ENCODE measurements at places on chromosomes 5 and 9.

DNA sequence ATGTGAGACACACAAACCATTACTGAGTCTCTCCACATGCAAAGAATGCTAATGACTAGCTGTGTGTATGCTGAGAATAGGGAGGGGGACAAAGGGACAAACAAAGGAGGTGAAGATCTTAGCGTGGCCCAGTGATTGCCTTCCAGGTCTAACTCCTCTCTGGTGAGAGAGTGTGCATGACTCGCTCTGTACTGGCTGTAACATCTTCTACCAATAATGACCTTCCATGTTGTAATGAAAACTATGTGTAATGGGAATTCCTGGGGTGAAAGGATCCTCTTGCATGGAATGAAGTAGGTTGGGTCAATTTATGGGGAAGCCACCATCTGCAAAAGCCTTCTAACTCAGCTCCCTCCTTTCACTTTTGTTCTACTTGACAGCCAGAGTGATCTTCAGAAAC is 24.4 kb upstream of the GPR151 start:
- DNase-seq = no peak

DNA sequence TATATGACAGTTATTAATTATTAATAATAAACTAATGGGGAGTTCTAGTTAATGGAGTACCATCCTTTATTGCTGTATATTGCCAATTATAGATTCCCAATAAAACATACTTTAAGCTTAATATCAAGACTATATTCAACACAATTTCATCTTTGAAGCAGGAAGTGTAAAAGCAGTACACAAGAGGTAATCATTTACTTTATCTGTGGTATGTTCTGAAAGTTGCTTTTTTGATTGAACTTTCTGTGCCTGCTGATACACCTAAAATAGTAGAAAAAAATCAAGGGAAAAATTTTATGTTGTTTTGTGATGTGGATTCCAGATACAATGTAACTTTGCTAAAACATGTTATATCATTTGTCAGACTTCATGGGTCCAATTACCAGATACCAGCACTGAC is 58.0 kb downstream of the ACO1 start:
- no peak for DNase-seq

DNA sequence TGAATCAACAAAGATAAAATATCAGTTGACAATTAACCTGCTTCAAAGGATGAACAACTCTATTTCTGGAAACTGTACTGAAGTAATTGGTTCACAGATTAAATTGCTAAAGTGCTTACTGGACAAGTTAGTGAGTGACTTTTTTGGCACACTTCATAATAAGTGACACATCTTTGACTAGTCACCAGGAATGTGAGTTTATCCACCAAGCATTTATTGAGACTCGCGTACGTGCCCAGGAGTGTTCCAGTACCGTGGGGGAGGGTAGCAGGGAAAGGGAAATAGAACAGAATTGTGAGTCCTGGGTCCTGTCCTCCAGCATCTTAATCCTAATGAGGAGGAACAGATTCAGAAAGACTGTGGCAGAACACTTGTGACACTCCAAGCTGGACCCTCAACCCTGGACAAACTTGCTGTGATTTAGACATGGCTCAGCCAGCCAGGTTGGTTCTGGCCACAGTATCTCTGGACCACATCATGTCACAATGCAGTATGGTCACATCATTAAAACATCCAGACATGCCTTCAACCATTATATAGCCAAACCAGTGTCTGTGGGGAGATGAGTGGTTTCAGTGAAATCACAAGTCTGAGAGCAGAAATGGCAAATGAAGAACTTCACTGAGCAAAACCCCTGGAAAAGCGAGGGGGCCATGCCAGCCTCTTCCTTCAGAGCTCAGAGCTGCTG is 623.1 kb downstream of the BNC2 start:
- DNase-seq = no peak

GRCh38 chr9:77277719-77278118 is 100.4 kb downstream of the VPS13A start:
- DNase-seq = no peak

DNA sequence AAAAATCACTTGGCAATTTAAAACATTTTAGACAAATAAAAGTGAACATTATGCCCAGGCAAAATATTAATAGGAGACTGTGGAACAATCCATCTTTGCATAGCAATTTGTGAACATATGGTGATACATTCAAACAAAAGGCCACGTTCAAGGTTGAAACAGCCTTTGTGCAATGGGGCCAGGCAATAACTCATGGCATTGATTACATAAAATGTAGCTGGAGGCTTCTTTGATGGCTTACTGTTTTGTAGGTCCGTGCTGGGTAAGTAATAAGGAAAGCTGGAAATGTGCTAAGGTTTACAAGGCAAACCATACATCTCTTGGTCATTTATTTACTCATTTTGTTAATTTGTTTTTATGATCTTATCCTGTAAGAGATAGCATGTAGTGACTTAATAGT is 651.8 kb downstream of the KCTD16 start:
- no peak for DNase-seq

GRCh38 chr5:154038261-154038706 is 426 bp downstream of the FAM114A2 start:
- DNase-seq = peak; percentile 9

DNA sequence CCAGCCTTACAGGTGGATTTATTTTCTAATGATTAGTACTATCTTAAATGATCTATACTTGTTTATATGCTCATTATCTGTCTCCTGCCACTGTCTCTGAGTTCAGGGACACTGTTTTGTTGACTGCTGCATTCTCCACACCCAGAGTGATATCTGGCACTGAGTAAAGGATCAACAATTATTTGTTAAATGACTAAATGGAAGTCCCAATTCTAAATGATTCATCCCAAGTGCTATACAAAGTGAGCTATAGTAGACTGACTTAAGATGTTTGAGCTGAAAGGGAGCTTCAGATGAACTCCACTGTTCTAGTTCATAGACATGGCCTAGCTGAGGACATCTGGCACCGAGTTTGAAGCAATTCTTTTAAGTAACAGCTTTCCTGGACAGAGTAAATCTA is 40.5 kb downstream of the ITGA2 start:
- no peak for DNase-seq

- DNase-seq = no peak
Measured at GRCh38 chr9:136537896-136538598, 7.8 kb downstream of the NOTCH1 start.

GRCh38 chr5:88776692-88777091 is 106.3 kb downstream of the MEF2C start:
- DNase-seq = no peak

DNA sequence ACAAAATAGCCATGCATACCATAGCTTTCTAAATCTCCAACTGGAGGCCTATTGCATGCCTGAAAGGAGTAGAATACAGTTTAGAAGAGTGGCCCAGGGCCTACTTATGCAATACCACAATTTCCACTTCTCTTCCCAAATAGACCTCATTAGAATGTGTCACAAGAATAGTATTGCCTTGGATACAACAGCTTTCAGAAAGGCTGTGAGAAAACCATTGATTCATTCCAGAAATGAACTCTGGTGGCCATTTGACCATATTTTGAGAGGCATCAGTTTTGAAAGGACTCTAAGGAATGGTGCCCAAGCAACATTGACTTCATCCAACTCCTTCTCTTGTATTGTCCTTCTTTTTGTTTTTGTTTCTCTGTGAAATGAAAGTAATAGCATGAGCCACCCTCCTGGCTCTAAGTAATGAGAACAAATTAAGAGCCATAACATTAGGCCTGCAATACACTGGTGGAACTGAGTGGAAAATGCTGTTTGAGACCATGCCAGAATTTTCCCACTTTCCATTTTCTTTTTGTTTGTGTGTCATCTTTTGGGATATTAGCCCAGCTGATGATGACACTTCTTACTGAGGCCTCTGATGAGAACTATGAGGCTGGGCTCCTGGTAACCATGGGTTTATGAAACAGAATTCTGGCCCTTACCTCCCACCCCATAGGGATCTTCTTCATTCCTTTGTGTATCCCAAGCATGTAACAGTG is 90.2 kb downstream of the TMEM174 start:
- no peak for DNase-seq

DNA sequence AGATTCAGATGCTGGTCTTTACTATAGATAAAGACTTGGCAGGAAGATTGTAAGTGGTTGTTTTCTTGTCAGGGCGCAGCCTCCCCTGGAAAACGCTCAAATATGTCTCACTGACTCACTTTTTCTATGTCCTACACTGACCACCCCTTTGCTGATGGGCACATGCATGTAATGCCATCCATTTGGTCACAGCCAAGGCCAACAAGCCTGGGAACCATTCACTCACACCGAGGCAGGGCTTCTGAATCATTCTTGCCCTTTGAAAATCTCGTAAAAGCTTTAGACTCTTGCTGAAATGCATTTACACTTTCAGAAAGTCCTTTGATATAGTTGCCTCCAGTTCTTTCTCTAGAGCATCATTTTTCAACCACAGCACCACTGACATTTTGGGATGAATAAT is 249.4 kb downstream of the ACTL7B start:
- DNase-seq = no peak

DNA sequence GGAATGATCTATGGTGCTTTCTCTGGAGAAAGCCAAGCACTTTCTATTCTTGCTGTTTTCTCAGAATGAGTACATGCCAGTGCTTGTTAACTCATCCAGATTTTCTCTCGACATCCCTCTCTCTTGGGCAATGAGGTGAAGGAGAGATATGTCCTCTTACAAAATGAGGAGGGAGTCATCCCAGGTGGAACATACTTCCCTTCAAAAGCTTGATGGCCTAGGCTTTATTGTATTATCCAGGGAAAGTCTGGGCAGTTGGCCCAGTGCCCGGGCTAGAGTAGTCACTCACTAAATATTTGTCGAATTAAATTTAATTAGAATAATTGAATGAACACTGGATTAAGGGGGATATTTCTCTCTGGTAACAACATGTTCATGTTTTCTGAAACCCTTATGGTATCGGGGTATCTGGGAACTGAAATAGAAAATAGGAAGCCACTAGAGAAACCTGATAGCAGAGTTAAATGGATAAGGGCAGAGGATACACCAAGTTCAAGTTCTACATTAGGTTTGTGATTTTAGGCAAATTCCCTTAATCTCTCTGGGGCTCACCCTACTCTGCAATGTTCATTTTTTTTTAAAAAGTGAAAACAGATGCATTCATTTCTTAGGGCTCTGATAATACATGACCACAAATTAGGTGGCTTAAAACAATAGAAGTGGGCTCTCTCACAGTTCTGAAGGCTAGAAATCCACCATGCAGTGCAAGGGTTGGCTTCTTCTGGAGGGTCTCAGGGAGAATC is 99.6 kb downstream of the LIFR start:
- DNase-seq = no peak

DNA sequence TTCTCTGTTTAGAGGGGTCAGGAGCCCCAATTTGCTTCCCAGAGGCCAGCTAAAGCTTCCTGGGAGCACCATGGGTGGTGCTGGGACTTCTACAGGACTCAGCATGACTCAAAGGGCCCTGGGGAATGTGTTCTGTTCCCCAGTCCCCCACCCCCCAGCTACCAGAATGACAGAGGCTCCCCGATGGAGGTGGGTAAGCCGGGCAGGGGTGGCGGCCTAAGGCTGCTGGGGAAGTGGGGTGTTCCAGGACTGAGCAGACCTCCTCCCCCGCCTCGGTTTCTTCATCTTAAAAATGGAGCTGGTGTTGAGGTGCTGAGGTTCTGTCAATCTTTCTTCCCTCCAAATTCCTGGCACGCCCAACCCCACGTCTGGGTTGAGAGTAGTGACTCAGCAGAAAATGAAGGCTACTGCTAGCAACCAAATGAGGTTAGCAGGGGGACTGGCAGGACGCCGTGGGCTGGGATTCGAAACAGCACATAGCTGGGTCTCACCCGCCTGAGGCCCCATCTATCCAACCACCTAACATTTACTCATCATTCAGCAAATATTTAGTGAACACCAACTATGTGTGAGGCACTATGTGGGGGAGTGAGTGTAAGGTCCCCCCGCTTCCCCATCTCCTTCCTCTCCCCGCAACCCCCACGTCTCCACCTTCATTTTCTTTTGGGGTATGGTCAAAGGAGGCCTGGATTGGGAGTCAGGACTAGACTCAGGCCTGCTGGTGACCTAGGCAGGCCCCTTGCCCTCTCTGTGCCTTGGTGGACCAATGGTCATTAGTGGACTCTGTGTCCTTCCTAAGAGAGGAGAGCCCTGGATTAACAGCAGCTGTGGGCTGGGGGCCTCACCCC is 50.2 kb downstream of the C9orf50 start:
- no peak for DNase-seq

DNA sequence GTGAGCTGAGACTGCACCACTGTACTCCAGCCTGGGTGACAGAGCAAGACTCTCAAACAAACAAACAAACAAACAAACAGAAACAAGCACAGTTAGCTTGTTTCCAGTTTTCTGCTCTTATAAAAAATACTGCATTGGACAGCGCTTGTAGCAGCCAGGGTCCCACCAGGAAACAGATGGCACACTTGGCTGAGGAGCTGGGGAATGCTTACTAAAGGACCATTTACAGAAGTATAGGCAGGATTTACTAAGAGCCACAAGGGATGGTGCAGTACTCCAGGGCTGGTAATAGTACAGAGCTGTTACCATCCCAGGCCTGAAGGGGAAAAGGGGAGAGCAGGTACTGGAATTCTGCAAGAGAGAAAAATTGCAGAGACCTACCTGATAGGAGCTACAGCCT is 5.2 kb upstream of the ANKS6 start:
- DNase-seq = no peak

- no peak for DNase-seq
Measured at GRCh38 chr9:21967702-21968101, 26.5 kb downstream of the CDKN2A start.

GRCh38 chr5:16757989-16758501 is 141.2 kb upstream of the RETREG1 start:
- DNase-seq = no peak

GRCh38 chr9:111992523-111992922 is 95.9 kb downstream of the UGCG start:
- DNase-seq = no peak

- DNase-seq = peak; percentile 52
Measured at GRCh38 chr9:112844771-112845542, 45.7 kb downstream of the SLC46A2 start.

DNA sequence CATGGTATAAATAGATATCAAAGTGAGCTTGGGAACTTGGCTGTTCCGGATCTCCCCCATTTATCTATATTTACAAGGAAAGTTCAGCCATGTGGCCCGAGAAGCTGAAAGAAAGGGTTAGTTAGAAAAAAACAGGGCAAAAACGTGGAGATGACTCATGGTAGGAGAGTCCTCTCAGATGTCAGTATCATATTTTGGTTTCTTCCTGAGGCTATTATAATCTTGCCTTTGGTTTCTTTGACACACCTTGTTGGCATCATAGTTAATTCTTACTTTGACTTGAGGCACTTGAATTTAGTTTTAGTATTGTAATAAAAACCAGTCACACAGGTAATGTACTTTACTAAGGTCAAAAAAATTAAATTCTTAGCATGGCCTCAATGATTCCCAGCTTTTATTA is 59.9 kb downstream of the GABRA6 start:
- DNase-seq = no peak

DNA sequence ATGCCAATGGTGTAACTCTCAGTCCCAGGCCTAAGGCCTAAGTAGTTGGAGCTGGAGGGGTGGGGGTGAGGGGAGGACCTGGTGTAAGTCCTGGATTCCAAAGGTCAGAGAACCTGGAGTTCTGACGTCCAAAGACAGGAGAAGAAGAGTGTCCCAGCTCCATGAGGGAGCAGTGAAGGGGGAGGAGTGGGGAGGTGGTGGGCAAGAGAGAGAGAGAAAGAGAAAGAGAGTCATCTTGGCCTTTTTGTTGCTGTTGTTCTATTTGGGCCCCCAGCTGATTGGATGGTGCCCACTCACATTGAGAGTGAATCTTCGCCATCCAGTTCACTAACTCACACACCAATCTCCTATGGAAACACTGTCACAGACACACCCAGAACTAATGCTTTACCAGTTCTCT is 198.9 kb downstream of the DAB2IP start:
- DNase-seq = no peak

Measured in stimulated activated CD8-positive, alpha-beta memory T cell treated with anti-CD3 and anti-CD28 coated beads, Interleukin-12 subunit alpha, Interleukin-12 subunit beta, amount 100 ng/mL, for 1 hour (primary cell).